ENCODE measurements at places on chromosomes 5 and 9.

DNA sequence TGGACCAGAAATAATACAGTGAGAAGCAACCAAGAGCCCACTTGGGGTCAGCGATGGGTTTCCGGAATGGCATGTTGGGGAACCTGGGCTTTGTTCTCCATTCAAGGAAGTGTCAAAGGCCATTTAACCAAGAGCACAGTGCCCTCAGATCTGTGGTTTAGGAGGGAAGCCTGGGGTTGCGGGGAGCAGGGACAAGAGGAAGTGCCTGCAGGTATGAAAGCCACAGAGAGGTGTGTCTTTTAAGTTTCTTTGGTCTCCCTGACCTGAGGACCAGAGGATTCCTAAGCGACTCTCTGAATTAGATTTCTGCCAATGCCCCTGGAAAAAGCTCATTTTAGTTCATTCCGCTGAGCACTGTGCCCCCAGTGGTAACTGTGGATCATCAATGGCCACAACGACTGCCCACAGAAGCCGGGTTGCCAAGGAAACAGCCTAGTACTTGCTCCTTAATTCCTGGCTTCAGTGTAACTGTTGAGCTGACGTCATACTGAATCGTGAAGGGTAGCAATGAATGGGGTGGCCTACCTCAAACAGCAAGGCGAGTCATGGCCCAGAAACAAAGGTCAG, 107.3 kb upstream of the SPIN1 start:
- DNase-seq, result no peak

DNA sequence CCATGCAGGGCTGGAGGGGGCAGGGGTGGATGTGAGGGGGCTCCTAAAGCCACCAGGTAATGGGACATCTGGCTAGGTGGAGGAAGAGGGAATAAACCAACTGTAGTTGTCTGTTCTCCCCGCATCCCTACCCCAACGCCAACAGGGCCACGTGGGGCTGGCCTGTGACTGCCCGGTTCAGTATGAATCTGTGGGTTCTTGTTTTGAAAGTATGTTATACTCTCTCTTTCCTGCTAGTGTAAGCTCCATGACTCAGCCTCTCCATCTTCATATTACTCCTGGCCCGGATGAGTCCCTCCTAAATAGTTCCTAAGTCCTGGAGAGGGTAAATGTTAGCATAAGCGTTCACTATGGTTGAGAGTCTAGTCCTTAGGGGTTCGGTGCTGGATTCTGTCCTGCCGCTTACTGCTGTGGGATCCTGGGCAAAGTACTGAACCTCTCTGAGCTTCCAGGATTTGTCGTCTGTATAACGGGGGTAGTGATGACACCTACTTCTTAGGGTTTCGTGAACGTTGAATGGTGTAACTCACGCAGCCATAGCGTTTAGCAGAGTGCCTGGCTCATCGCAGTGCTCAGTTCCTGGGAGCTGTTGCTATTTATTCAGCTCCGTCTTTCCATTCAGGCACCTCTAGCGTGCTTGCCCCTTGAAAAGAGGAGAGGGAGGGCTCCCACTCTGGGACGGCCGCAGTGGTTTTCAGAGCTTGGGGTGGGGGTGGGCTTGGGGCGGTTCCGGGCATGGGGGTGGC, 28.8 kb downstream of the LHX2 start:
- peak; percentile 13 for DNase-seq

DNA sequence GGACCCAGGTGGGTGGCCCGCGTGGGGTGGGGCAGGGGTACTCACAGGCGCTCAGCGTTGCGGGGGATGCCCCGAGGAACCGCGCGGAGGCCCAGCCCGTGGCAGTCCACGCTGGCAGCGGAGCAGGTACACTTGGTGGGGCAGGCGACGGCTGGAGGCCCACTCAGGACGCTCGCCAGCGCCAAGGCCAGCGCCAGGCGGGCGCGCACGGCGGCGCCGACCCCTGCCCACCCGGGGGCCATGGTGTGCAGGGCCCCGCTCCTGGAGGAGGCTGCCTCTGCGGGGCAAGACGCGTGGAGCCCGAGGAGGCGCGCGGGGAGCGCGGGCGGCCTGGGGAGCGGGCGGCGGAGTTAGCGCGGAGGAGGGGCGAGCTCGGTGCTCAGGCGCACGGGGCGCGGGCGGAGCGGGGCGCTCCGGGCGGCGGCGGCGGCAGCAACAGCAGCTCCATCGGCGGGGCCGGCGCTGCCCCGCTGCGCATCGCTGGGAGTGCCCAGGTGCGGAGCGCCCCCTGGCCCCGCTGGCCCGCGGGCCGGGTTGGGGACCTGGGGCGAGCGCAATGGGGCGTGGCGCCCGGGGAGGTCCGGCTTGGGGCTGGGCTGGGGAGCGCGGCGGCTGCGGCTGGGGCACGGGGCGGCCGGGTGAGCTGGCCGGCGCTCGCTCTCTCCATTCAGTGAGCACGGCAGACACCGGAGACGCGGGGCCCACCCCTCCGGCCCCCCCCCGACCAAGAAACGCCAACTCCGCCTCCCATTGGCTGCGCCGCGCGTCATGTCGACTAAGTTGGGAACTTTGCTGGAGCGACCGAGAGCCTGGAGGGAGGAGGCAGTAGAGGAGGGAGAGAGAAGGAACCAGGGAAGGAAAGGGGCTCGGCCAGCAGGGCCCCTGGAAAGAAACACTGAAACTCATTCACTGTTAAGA, at the start of gene SLIT3:
Gene SLIT3, minus strand, starts transcription at position 672 of the 918 bp plus-strand sequence. Its CDS starts 430 bp downstream, at position 242.
- DNase-seq, result peak; percentile 69

DNA sequence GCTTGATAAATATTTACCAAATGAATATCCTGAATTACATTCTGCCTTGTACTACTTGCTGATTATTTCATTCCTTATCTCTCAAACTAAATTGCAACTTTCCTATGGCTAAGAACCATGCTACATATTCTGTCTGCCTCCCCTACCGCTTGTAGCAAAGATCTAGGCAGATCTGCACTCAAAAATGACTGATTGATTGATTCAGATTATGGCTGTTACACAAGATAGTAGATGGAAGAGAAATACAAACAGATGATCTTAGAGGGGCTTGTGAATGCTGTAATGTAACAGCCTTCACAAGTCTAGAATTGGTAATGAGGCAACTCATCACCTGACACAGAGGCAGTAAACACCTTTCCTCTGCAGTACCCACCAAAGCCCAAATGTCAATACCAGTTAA, 446.1 kb downstream of the PRELID2 start:
- no peak for DNase-seq

GRCh38 chr9:123120131-123120530, 86.7 kb downstream of the GPR21 start:
- no peak for DNase-seq

- no peak for DNase-seq
Observed at GRCh38 chr5:123094919-123095797, 6.1 kb downstream of the PRDM6 start.

DNA sequence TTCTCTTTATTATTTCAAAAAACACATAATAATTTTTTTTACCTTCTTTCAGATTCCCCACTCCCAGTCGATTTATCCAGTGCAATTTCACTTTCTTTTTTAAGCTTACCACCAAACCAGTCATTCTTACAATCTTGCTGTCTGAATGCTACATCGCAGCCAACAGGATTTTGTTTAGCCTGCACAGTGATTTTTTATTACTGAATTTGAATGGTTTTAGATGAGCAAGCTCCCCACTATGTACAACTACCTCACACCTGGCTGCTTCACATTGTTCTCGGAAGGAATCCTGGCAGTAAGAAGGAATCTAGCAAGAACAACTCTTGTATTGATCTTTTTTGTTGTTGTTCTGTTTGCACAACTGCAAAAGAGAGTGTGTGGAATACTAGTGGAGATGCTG, 668.1 kb upstream of the WWC1 start:
- no peak for DNase-seq

DNA sequence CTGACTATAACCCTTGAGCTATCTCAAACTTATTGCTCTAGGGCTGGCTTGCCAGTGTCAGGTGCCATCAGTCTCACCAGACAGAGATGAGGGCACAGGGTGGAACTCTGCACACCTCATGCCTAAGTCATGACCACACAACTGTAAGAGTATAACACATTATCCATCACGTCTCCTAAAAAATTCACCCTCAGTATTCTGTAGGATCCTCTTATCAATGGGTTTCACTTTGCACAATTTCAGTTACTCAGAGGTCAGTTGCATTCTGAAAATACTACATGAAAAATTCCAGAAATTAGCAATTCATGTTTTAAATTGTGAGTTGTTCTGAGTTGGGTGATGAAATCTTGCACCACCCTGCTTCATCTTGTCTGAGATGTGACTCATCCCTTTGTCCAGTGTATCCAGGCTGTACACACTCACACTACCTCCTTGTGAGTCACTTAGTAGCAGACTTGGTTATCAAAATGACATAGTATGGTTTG, 690.9 kb upstream of the CDH18 start:
- peak; percentile 95 for DNase-seq

DNA sequence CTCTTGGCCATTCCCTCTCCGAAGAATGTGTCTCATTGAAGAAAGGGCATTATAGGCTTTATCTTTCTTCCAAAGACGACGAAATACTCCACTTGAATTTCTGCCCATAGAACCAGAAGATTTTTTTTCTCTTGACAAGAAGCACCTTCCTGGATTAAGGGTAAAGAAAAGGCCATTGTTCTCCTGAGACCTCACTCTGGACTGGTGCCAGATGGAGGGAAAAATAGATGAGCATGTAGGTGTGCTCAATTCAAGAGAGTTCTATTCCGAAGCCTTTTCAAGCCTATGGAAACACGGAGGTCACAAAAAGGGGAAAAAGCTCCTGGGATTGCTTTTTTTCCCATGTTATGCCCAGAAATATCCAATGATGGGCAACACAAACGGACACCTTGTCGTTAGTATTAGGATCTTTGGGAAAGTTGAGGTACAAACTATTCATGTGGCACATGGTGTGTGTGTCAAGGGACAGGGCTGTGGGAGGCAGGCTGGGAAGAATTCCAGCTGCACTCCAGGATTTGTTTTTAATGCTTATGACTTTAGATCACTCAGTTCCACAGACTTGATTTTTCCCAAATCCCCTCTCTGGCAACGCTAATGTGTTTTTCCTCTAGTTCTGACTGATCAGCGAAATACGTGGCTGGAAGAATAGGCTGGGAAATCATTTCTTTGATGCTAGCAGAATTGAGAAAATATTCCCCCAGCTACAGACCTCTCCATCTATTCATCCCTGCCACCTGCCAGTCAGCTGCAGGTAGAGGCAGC, 89.9 kb downstream of the SIL1 start:
- no peak for DNase-seq

- no peak for DNase-seq
Observed at GRCh38 chr5:31671339-31671741, 32.4 kb downstream of the PDZD2 start.

GRCh38 chr5:113293068-113293974, 141.5 kb downstream of the TSSK1B start:
- DNase-seq, result peak; percentile 25

GRCh38 chr9:27489087-27489876, 34.8 kb upstream of the IFNK start:
- no peak for DNase-seq

DNA sequence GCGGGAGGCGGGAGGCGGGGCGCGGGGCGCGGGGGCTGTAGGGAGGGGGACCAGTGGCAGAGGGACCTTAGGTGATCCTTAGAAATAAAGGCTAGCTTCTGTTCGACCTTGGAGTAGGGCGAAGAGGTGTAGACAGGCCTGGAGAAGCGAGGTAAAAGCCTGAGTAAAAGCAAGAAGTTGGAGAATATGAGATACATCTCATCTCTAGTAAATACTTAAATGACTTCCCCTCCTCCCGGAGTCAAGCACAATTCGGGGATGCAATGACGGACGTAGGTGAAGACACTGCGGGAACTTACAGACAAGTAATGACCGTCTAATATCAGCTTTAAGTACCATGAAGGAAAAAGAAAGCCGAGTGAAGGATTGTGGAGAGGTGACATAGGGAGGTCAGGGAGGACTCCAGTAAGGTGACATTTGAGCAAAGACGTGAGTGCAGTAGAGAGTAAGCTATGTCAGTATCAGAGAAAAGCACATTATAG, 466 bp downstream of the SMC2 start:
- DNase-seq, result no peak

DNA sequence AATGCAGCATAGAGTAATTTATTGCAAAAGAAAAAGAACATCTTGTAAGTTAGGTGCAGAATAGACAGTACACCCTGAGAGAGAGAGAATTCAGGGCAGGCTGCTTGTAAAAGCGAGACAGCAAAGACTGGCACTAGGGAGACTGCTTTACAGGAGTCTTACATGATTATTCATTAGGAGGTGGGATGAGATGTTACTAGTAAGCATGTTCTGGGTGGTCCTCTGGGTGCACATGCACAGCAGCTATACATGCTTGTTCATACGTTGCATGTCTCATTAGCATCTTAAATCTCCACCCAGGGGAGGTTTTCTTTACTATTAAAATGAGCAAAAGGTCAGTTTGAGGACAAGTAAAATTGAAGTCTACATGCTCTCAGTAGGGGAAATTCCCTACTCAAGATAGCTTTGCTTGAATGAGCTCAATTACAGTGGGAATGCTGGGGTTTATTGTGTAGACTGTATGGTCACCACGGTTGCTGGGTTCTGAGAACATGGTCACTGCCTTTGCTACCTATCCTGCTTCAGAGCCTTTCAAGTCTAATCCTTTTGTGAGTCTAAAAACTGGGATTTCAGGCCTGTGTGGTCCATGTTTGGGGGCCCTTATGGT, 60.6 kb downstream of the RGS7BP start:
- no peak for DNase-seq

GRCh38 chr9:132976571-132976970, 1.9 kb upstream of the GFI1B start:
- no peak for DNase-seq

DNA sequence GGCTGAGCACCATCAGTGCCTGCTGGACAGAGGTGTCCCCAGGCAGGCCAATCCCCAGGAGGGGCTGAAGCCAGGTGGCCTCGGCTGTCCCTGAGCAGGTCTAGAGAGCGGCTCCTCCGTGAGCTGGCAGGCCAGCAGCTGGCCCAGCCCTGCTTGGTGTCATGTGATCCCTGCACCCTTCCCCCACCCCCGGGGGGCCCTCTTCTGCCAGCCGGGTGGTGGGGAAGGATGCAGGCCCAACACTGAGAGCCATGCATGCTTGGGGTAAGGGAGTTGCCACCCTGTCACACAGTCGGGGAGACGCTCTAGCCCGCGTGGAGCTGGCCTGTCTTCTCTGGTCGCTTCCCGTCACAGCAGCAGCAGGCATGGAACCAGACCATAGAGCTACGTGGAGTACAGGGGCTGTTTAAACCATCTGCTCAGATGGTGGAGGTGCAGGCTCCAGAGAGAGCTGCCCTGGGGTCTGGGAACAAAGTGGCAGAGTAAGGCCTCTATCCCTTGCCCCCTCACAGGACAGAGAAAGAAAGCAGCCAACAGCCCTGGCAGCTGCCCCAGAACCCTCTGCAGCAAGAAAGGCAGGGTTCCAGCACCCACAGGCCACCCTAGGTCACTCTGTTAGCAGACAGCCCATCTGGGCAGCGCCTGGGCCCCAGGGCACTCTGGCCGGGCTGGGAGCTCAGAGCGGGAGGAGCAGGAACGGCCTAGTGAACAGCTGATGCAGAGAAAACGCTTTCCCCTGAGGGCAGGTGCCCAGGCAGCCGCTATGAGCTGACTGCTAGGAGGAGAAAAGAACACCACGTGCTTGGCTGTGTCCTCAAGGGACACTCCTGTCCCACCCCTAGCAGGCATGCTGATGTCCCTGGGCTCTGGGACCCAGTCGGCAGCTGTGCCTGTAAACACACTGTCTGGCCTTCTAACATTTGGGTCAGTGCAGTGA, 6.8 kb downstream of the RALGDS start:
- DNase-seq, result no peak
